Activated CD4-positive, alpha-beta T cell treated with anti-CD3 and anti-CD28 coated beads, Interleukin-2, amount 50 U/mL, for 24 hours (primary cell): ENCODE measurements at places on chromosomes 1 and 21.

DNA sequence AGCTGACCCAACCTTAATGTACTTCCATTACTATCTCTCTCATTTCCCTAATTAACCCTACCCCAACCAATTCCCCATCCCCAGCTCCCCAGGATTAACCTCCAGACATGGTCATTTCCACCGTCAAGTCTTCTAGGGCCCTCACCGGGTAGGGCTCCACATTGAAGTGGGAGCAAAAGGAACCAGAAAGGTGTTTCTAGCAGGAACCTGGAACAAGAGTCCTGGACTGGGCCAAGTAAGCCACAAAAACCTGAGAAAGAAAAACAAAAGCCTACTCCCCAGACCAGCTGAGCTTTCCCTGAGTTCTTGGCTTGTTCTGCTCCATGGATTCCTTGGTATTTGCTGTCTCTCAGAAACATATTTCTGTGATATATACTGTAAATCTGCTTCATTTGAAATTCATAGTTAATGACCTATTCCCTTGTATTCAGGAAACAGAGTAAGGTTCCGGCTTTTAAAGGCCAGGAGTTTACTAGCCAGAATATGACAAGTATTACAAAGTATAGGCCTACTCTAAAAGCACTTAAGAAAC, 58.4 kb downstream of the SYF2 start:
- no peak for DNase-seq

DNA sequence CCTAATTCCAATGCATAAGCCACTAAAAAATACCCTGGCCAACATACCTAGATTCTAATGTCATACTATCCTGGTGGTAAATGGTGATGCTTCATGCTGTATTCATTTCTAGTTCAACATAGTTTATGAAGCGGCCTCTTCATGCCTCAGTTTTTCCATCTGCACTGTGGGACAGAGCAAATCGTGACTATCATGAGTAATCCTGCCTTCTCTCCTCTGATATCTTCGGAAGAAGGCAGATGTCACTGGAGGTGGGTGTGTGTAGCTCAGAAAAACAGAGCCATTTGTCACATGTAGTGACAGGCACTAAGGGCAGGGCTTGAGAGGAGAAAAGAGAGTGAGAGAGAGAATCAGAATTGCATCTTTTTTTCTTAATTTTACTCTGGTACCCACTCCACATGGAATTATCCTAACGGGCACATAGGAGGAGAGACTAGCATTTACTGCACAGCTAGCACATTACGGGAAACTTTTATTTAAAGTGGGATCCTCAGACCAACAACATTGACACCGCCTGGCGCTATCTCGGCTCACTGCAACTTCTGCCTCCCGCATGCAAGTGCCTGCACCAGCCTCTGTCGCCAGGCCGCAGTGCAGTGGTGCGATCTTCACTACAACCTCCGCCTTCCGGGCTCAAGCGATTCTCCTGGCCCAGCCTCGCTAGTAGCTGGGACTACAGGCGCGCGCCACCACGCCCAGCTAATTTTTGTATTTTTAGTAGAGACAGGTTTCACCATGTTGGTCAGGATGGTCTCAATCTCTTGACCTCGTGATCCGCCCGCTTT, 78.4 kb upstream of the KCNA3 start:
- DNase-seq, result no peak

DNA sequence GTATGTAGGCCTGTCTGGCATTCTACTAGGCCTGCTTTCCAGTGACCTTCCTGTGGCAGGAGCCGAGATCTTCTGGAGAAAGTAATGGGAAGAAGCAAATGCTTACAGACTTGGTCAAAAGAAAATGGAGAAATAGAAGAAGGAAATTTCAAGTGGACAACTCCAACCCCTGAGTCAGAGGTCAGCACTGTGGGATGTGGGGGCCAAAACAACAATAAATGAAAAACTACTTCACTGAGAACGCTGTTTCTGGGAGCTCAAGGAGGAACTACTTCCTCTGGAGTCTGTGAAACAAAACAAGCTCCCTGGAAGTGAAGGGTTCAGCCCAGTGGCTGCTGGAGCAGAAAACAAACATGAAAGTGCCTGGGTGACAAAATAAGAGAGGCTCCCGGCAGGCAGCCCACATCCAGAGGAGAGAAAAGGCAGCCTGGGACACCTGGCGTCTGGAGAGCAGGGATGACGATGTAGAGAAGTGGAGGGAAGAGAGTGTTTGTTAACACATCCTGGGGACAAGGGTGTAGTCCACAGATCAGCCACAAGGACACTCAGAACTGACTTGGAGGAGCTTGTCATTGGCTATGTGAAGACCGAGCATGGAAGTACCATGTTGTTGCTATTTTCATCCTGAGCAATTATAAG, 355.2 kb downstream of the SMYD3 start:
- no peak for DNase-seq

GRCh38 chr1:58933599-58933926, 149.7 kb upstream of the JUN start:
- DNase-seq, result no peak

DNA sequence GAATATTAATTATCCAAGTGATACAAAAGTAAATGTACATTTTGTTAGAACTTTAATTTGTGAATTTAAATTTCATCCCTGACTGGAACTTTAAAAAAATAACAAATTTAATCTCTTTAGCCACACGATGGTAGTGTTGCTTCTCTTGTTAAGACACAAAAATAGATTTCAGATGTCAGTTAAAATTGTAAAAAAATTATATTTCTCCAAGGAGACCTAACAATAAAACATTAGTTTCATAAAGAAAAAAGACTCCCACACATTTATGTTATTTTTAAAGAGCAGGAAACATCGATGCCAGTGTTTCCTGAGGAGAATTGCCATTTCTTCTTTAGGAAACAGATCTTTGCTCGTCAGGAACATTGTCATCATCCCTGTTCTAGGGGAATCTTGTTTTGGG, 74.0 kb upstream of the DEPDC1 start:
- DNase-seq, result no peak

GRCh38 chr1:240074422-240074821, 17.3 kb upstream of the FMN2 start:
- DNase-seq, result no peak

GRCh38 chr1:162056043-162056442, 13.4 kb upstream of the NOS1AP start:
- peak; percentile 31 for DNase-seq

- DNase-seq, result no peak
Observed at GRCh38 chr1:54990916-54991315, 7.8 kb upstream of the BSND start.

GRCh38 chr1:119139403-119139802, 1.1 kb downstream of the WARS2 start:
- DNase-seq, result peak; percentile 25

DNA sequence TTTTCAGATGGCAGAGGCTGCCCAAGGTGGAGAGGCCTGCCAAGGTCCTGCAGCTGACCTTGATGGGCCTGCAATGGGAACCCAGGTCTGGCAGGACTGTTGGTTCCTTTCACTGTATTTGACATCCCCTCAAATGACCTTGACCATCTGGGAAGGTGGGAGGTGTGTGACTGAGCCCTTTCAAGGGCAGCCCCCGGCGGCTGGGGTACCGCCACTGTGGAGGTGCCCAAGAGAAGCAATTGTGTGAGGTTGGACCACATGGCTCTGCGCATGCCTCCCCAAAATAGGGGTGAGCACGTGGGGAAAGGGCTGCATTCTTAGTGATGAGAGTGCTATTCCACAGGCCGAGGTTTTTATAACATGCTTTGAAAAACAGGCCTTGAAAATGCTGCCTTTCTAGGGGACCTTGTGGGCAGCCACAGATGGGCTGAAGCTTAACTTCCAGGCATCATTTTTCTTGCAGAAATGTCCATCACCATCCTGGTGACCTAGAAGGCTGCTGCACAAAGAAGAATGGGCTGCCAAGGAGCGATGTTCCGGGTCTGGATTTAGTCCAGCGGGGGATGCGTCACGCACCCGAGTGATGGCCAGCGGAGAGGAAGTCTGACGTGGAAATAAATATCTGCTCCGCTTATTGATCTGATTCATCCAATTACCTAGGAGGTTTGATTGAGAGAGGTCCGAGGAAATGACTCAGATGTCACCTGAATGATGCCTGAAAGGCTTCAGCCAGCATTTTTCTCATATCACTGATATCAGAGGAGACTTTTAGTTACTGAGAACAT, 16.5 kb upstream of the UTS2 start:
- no peak for DNase-seq

GRCh38 chr1:186487163-186487562, 26.2 kb upstream of the PDC start:
- DNase-seq, result no peak
